ENCODE measurements at places on chromosomes 7 and 10. TPM values are rescaled to one million over a fixed set of nuclear protein-coding genes. Genes with fewer than 3 reads are reported as not detected.

GRCh38 chr10:5079836-5080235 is 14.4 kb upstream of the AKR1C3 start:
- no peak overlapping the region for H3K27ac ChIP-seq
- H3K4me1 ChIP-seq: peaks cover 13% of the 10 kb centered on the region
- H3K4me3 ChIP-seq: no peak overlapping the region
- no peak for DNase-seq
- no peaks in the 10 kb centered on the region for H3K27me3 ChIP-seq
- no peaks in the 10 kb centered on the region for H3K36me3 ChIP-seq

- H3K36me3 ChIP-seq: no peaks in the 10 kb centered on the region
- H3K27ac ChIP-seq: no peak overlapping the region
- no peaks in the 10 kb centered on the region for H3K27me3 ChIP-seq
- H3K4me3 ChIP-seq: no peak overlapping the region
- peaks cover 11% of the 10 kb centered on the region for H3K4me1 ChIP-seq
These were observed 48.4 kb downstream of the SEPTIN7 start for GRCh38 chr7:35849158-35849831.

- no peaks in the 10 kb centered on the region for H3K36me3 ChIP-seq
- no peak for DNase-seq
- H3K4me1 ChIP-seq: no peaks in the 10 kb centered on the region
- no peak overlapping the region for H3K27ac ChIP-seq
- no peak overlapping the region for H3K4me3 ChIP-seq
- H3K27me3 ChIP-seq: no peaks in the 10 kb centered on the region
These were observed 79.8 kb upstream of the CCDC71L start for GRCh38 chr7:106740806-106741205.

The GPC2 gene
- 0.83 TPM for total RNA-seq

The MEOX2 gene
- total RNA-seq: 0.19 TPM

The CUZD1 gene
- 0.42 TPM for total RNA-seq

Measured in esophagus squamous epithelium (tissue), 5 donors.